ENCODE measurements at places on chromosomes 6 and 20.

DNA sequence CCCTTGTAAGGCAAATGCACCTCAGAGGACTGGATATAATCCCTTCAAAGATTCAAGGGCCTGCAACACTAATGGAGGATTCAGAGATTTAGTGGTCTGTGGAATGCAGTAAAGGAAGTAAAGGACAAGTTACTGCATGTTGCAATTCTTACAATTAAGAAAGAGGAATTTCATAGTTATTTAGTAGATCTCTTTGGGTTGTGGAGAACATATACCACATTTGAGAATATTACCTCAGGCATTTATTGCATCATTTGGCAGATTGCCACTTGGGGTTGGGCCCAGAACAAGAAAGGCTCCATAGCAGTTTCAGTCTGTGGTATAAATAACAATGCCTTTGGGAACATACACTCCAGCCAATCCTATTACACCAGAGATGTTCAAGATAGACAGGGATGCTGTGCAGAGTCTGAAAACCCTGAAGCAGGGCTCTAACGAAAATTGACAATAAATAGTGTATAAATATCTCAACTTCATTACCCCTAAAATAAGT lies 20.9 kb upstream of the EPM2A start:
- peak; percentile 88 for DNase-seq

- no peak for DNase-seq
Measured at GRCh38 chr6:52534966-52535390, 41.9 kb downstream of the TRAM2 start.

GRCh38 chr6:169976301-169977081 lies 225.1 kb downstream of the ERMARD start:
- DNase-seq: no peak

DNA sequence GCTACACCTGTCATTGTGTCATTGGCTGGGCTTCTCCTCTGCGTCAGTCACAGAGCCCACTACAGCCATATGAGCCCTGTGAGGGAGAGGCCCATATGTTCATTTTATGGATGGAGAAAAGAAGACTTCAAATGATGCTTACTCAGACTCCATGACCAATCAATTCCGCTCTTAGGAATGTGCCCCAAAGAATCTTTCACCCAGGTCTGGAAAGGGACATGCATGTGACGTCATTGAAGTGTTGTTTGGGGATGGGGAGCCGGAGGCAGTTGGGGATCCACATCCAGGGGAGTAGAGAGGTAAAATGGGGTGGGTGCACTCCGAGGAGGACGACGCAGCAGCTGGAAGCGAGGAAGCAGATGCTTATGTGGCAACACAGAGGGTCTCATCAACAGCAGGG lies 9.6 kb upstream of the C6orf132 start:
- no peak for DNase-seq

DNA sequence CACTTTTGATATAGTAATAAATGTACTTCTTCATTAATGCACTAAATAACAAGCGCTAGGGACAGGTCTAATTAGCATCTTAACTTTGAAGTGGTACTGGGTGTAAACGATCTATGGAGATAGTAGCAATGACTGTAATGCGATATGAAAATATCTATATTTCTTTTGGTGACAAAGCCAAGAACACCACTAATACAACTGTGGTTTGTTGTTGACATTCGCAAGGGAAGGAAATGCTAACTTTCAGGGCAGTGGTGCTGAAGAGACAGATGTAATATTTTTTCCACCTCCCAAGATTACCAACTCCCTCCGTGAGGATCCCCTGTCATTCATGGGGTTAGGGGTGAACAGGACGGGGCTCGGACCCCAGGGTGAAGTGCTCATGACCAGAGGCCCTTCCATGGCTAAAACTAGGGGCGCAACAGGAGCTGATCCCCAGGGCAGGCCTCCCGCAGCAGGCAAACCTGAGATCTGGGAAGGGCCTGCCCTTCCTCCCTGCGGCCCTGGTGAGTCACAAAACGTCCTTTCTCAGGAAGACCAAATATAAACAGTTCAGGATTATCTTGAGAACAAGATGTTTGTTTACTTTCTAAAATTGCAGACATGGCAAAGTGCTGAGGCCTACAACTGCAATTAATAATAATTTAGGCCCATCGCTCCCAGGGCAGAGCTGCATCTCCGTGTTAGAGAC lies 65.0 kb upstream of the TOX2 start:
- peak; percentile 31 for DNase-seq

- no peak for DNase-seq
Measured at GRCh38 chr6:2862712-2863181, 21.1 kb upstream of the SERPINB1 start.

DNA sequence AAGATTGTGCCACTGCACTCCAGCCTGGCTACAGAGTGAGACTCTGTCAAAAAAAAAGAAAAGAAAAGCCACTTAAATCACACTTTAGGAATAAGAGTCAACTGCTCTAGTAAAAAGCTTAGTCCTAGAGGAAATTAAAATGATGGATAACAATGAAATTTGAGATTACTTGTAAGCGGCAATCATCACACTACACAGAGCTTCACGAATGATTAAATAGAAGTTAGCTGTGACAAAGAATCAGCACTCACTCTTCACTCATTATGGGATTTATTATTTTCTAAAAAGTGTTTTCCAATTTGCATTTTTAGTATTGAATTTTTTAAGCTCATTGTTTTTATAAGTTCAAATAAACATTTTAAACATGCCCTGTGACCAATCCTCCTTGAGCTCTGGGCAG lies 718.0 kb downstream of the UTRN start:
- no peak for DNase-seq

- DNase-seq: no peak
Measured at GRCh38 chr6:11813606-11814005, 35.0 kb upstream of the ADTRP start.

GRCh38 chr6:167658106-167658505 lies 168.6 kb upstream of the AFDN start:
- DNase-seq: no peak

DNA sequence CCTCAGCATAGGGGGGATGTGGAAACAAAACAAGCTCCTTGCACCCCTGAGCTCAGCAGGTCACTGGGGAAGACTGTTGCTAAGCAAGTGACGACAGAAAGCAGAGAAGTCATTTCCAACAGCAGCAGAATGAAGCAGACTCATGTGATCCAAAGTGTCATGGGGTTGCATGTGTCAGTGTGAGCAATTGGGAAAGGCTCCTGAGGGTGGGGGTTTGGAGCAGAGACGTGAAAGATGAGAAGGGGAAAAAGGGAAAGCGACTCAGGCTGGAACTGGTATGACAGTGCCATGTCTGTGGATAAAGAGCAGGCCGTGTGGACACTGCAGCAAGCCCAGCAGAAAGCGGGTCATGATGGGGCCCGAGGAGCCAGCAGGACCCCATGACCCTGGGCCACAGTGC lies 363.9 kb downstream of the PREX1 start:
- DNase-seq: no peak
